ENCODE measurements at places on chromosomes 4 and X. TPM values are rescaled to one million over a fixed set of nuclear protein-coding genes. Genes with fewer than 3 reads are reported as not detected.

The NDUFA1 gene
- total RNA-seq: 77.5 TPM

The APOOL gene
- total RNA-seq: 37.1 TPM

GRCh38 chr4:167606551-167606950 is 372.3 kb upstream of the SPOCK3 start:
- DNase-seq: no peak

- DNase-seq: no peak
These were observed 576.5 kb downstream of the MID1IP1 start for GRCh38 chrX:39377773-39378172.
